ENCODE measurements at places on chromosomes 7 and 10. TPM values are rescaled to one million over a fixed set of nuclear protein-coding genes. Genes with fewer than 3 reads are reported as not detected.

GRCh38 chr10:14001298-14002040 lies 329.3 kb downstream of the FRMD4A start:
- peak; percentile 57 for DNase-seq

- DNase-seq: peak; percentile 62
These were observed 186.5 kb upstream of the BET1 start for GRCh38 chr7:94190599-94191061.

DNA sequence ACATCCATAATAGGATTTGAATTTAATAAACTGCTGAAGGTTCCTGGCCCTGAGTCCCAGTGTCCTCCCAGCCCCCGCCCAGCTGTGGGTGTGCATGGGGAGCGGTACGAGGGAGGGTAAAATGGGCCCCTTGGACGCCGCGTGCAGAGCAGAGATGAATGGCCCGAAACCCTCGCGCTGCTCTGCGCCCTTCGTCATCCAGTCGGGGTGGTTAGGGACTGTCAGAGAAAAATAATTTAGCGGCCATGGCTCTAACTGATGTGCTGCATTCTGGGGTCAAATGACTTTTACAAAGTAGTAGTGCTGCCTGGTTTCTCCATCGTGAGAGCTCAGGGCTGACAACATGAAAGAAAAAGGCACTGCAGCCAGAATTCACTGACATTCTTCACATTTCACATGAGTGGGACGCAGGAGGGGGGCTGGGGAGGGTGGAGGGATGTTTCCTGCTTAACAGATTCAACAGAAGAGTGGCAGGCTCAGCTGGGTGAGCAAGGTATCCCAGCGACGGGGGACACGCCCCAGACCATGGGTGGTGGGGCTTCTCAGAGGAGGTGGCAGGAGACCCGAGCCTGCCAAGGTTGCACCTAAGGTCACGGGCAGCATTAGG lies 304.5 kb downstream of the WDR37 start:
- DNase-seq: peak; percentile 58

Gene MRPS17
- 11.0 TPM for polyA plus RNA-seq

DNA sequence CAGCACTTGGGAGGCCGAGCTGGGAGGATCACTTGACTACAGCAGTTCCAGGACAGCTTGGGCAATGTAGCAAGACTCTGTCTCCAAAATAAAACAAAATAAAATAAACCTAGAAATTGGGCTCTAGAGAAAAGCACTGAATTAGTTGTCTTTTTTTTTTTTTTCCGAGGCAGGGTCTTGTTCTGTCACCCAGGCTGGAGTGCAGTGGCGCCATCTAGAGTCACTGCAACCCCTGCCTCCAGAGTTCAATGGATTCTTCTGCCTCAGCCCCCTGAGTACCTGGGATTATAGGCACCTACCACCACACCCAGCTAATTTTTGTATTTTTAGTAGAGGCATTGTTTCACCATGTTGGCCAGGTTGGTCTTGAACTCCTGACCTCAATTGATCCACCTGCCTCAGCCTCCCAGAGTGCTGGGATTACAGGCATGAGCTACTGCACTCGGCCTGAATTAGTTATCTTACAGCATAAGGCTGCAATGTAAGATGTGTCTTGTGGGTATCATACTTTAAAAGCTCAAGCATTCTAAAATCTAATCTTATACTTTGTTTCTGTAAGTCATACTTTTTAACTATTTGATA lies 12.8 kb downstream of the MEIG1 start:
- peak; percentile 45 for DNase-seq

GRCh38 chr10:42367532-42368230 lies 270.7 kb downstream of the ZNF33B start:
- no peak for DNase-seq

Gene ASAH2
- 0.37 TPM for polyA plus RNA-seq

Gene SNCG
- polyA plus RNA-seq: 26.4 TPM

GRCh38 chr7:70638158-70639107 lies 493.5 kb upstream of the GALNT17 start:
- no peak for DNase-seq

Gene LIPJ
- not detected for polyA plus RNA-seq

GRCh38 chr10:19572056-19572455 lies 244.2 kb upstream of the PLXDC2 start:
- no peak for DNase-seq

DNA sequence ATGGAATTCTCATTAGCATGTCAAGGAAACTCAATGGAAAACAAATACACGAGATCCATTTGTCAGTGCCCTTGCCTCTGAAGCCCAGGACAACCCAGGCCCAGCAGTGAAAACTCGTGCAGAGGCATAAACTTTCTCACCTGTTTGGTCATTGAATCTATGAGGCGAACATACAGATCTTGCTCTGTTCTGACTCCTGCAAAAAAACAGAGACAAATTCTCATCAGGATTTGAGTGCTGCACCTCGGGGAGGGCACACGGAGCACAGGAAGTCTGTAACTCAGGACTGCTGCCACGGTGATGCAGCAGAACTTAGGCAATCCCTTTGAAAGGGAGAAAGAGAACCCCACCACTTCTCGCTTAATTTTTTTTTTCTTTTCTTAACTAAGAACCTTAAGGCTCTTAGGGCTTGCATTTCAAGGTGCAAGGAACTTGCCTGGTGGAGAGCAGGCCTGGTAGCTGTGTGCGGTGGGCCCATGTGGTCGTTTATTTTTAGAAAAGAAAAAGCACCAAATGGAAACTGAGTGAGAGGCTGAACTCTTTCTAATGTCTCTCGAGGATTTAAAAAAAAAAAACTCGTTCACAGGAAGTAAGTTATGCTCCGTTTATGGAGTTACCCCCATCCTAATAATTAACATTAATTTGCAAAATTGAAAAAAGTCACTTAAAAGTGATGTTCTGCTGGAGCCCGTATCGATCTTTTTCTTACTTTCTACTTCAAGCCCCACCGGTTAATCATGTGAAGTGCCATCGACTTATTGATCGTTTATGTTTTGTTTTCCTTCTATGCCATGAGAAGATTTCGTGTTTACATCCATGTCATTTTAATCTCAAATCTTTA lies 1.8 kb downstream of the EBF3 start:
- peak; percentile 30 for DNase-seq

Gene PAPOLB
- polyA plus RNA-seq: not detected

GRCh38 chr7:29343399-29343798 lies 148.8 kb downstream of the CHN2 start:
- DNase-seq: no peak

- DNase-seq: no peak
These were observed 24.4 kb upstream of the ARHGAP12 start for GRCh38 chr10:31953080-31953479.

Measured in stomach (tissue), 19 donors.